ENCODE measurements at places on chromosomes 12 and 14. TPM values are rescaled to one million over a fixed set of nuclear protein-coding genes. Genes with fewer than 3 reads are reported as not detected.

ASB2 gene
- 40.4 TPM for total RNA-seq

FAM186B gene
- 0.48 TPM for total RNA-seq

TSHR gene
- not detected for total RNA-seq

RAPGEF3 gene
- total RNA-seq: 0.64 TPM

ADAM20 gene
- total RNA-seq: 0.10 TPM

KLRF2 gene
- not detected for total RNA-seq

FERMT2 gene
- 22.6 TPM for total RNA-seq

All from GM12878 (cell line).